ENCODE measurements at places on chromosomes 11 and 22.

GRCh38 chr11:28697920-28698827, 590.0 kb downstream of the METTL15 start:
- no peak for DNase-seq

GRCh38 chr11:72061739-72062396, 18.5 kb downstream of the NUMA1 start:
- no peak for DNase-seq

DNA sequence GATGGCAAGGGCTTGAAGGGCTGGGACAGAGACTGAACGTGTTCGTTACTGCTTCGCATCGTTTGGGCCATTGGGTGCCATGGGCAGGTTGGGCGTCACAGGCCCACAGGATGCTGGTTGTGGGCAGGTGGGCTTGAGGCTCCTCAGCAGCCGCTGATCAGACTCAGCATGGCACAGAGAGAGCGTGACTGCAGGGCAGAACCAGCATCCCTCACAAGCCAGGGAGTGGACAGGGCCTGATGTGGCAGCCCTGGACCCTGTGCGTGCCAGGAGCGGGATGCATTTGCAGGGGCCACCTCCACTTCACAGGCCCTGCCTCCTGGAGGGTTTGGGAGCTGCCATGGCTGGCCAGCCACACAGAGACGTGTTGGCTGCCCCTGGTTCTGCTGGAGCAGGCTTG, 1228.3 kb downstream of the BRD1 start:
- DNase-seq = no peak

DNA sequence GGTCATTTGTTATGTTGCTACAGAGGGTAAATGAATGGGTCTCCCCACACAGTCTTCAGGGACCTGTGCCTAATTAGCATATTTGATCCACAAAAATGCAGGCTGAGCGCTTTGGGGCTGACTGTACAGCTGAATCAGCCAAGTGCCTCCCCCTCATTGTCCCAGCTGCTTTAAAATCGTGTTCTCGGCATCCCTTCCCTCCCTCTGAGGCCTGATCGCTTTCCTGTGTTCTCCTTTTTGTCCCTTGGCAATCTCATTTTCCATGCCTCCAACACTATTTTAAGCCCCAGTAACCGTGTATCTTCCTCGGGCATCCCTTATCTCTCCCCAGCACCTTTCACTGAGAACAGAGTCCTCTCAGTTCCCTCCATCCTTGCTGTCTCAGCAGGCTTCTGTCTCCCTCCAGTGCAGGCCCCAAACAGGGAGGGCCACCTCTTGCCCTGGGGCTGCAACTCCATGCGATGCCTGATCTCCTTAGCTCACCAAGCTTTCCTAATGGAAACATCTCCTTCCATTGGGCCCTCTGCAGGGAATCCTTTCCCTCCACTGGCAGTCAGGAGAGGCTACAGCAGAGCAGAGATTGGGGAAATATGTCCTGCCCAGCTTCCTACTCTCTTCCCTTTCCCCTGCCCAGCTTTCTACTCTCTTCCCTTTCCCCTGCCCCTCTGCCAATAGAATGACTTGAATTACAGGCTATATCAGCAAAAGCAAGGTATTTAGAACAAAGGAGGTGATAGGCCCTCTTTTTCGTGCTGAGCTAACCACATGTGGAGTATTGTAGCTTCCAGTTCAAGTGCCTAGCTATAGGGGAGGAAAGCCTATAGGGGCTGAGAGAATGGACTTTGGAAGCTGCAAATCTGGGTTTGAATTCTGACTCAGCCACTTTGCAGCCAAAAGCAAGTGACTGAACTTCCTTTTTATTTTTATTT, 13.8 kb downstream of the UQCR10 start:
- no peak for DNase-seq
